ENCODE measurements at places on chromosomes 1 and 21. TPM values are rescaled to one million over a fixed set of nuclear protein-coding genes. Genes with fewer than 3 reads are reported as not detected.

The A3GALT2 gene
- total RNA-seq: not detected

The SPRR1A gene
- not detected for total RNA-seq

The OR10J1 gene
- total RNA-seq: not detected

The RIPK4 gene
- total RNA-seq: 0.23 TPM

The GON4L gene
- 20.2 TPM for total RNA-seq

The UAP1 gene
- total RNA-seq: 63.3 TPM

The DNAH14 gene
- 5.3 TPM for total RNA-seq

The TRIM17 gene
- total RNA-seq: 0.35 TPM

The LMOD1 gene
- 2.7 TPM for total RNA-seq

The ITLN2 gene
- 1.5 TPM for total RNA-seq

The BOLA1 gene
- total RNA-seq: 6.7 TPM

The SERTAD4 gene
- total RNA-seq: not detected

The HLX gene
- 3.3 TPM for total RNA-seq

The AMY1B gene
- total RNA-seq: not detected

The TMEM54 gene
- 55.1 TPM for total RNA-seq

The ERRFI1 gene
- total RNA-seq: 14.9 TPM

The GRHL3 gene
- total RNA-seq: not detected

The ST6GALNAC5 gene
- 4.8 TPM for total RNA-seq

The OR2T11 gene
- not detected for total RNA-seq
